ENCODE measurements at places on chromosomes 1 and 21.

DNA sequence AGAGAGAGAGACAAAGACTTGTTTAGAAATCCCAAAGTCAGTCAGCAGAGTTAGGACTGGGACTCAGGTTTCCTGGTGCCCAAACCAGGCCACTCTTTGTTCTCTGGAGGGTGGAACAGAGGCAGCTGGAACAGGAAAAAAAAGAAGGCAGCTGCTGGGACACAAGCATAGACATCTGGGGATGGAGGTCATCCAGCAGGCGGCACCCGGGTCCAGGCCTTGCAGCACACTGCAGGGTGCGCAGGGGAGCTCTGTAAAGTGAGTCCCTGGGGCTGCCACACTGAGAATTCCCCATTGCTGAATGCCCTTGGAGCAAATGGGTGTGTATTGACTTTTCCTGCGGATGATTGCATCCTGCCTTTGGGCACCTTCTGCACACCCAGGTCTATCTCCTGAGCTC lies 222.9 kb upstream of the CSF3R start:
- DNase-seq = no peak

GRCh38 chr21:31983120-31983519 lies 110.3 kb downstream of the HUNK start:
- no peak for DNase-seq

DNA sequence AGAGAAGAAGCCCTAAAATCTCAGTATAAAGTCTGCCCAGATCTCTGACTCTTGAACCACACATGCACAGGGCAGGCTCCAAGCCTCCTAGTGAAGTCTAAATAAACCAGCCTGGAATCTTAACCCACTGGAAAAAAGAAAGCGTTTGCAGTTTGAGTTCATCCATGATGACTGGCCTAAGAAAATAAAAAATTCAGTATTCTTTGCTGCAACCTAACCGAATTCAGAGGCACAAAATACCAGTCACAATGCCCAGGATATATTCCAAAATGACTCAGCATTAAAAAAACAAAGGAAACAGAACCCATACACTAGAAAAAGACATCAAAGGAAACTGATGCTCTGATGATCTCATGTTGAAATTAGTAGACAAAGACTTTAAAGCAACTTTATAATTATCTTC lies 269.2 kb downstream of the SDCCAG8 start:
- peak; percentile 85 for DNase-seq

- no peak for DNase-seq
Observed at GRCh38 chr1:209647156-209647555, 5.1 kb downstream of the LAMB3 start.

DNA sequence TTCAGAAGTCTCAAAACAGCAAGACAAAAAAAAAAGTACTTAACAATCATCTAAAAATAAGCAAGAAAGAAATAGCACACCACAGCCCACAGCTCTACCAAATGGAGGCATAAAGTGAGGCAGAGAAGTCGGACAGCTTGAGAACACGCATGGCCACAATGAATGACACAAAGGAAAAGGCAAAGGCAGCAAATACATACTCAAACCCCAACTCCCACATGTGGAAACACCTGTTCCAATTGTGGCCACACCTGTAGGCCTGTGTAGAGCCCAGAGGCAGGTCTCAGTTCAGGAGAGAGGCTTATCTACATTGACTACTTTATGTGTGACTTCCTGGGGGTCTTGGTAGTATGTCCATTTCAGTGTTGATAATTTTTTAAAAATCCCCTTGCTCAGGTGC lies 543.5 kb downstream of the LMO4 start:
- no peak for DNase-seq

GRCh38 chr1:211035821-211036380 lies 98.0 kb downstream of the KCNH1 start:
- no peak for DNase-seq

- no peak for DNase-seq
Observed at GRCh38 chr1:16617114-16617631, 3.8 kb upstream of the NBPF1 start.

DNA sequence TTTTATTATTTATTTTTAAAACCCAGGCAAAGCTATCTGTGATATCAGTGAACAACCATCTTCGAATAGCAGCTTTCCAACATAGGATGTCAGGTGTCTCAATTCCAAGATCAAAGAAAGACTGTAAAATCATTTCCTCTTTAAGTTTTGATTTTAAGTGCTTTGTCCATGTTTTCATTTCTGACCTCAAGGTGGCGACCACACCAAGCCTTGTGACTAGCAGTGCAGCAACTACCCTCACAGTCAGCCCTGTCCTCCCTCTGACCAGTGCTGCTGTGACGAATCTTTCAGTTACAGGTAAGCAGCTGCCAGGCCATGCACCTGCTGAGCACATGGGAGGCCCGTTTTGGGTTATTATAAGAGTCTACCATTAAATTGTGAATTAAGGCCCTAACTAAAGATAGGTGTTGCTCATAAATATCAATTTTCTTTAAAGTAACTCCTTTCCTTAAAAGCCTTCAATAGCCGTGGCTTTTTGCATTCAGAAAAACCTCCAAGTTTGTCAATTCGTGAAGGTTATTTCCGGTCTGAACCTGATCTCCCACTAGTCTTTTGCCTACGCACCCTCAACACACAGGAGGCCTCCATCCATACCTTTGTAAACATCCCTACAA lies 117.0 kb downstream of the CD247 start:
- DNase-seq = peak; percentile 65

GRCh38 chr21:45898781-45899180 lies 82.8 kb upstream of the COL6A1 start:
- no peak for DNase-seq

- no peak for DNase-seq
Observed at GRCh38 chr1:30762152-30762929, 4.8 kb upstream of the LAPTM5 start.

- DNase-seq = no peak
Observed at GRCh38 chr1:210910020-210910575, 223.8 kb downstream of the KCNH1 start.

Measured in foreskin fibroblast (primary cell).